ENCODE measurements at places on chromosomes 7 and 10.

DNA sequence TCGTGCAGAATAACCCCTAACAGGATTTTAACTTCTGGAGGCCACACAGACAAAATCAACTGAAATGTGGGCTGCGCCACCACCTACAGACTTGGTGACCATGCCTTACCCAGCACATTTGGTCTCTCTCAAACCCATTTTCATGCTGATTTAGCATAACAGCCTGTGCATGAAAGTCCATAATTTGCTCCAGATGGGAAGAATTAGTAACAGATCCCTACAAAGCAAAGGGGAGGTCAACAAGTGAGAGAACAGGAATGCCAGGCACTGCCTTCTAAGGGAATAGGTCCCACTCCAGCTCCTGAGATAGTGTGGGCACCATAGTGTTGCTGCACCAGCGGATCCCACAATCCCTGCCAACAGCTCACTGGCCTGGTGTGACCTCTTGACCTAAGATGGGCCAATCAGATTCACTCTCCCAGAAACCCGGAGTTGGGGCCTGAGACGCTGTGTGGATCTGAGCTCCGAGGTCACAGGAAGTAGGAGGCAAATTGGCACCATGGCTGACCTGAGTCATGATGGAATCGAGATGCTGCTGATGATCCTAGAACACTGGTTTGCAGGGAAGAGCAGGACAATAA, 32.4 kb downstream of the SLIT1 start:
- no peak for DNase-seq

- DNase-seq = no peak
These were observed 136.3 kb upstream of the GNAI1 start for GRCh38 chr7:79998363-79998762.

- DNase-seq = no peak
These were observed 486.4 kb downstream of the PHTF2 start for GRCh38 chr7:78284945-78285344.

DNA sequence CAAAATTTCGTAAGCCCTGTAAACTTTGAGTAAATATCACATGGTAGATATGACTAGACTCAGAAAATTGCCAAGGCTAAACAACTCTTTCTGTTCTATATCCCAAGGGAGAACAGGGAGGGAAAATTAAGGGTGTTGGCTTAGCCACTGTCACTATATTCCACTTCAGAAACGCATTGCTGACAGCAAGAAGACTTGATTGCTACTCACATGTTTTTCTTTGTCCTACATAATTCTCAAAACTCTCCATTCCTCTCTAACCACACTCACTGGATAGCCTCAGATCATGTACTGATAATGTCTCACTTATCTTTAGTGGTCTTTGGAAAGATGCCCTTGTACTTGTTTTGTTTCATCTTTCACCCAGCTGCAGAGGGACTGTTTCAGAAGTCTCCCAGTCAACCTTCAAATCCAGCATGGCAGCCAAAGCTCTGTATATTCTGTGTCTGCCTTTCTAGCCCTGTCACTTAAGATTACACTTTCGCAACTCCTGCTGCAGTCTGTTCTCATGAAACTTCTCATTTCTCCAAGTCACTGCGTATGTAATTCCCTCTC, 582.4 kb upstream of the FZD8 start:
- no peak for DNase-seq

- DNase-seq = no peak
These were observed 22.4 kb downstream of the TLL2 start for GRCh38 chr10:96491303-96491702.

- no peak for DNase-seq
These were observed 135.6 kb upstream of the RET start for GRCh38 chr10:42941295-42941644.

DNA sequence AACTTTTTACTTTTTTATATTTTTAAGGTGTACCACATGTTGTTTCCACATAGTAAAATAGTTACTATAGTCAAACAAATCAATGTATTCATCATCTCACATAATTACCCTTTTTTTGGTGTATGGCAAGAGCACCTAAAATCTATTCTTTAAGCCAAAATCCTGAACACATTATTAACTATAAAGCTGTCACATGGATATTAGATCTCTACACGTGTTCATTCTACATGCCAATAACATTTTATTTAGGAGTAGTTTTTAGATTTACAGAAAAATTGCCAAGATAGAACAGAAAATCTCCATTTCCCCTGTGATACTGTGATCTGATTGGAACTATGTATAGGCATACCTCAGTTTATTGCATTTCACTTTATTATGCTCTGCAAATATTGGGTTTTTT, 137.1 kb downstream of the SH2D4B start:
- DNase-seq = no peak

GRCh38 chr7:69208276-69208675, 390.0 kb upstream of the AUTS2 start:
- DNase-seq = no peak

DNA sequence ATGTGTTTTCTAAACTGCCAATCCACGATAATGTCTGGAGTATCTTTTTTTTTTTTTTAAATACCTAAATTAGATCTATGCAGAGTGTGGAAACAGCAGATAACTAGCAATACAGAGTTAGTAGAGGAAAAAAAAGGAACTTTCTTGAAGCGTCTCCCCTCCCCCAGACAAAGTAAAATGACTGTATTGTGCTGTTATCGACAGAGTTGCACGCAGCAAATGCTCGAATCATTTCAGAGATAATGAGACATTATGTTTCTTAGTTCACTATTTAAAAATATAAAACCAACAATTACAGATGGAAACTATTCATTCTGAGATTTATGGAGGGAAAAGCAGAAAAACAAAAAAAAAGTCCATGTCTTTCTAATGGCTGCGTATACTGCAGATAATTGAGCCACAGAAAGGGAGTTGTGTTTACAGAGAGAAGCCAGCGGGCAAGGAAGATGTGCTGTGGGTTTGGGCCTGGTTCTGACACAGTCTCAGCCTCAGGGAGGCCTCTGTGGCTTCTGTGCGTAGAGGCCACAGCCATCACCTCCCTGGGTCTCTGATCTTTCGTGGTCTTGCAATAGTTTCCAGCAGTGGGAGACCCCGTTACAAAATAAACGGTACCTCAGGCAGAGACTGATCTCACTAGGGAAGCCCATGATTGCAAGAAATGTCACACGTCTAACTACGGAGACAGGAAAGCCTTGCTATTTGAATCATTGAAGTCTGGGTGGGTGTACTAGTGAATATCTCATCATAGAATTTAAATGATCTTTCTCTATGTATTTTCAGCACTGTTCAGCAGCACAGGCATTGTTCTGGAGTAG, 19.1 kb upstream of the KLF6 start:
- no peak for DNase-seq

DNA sequence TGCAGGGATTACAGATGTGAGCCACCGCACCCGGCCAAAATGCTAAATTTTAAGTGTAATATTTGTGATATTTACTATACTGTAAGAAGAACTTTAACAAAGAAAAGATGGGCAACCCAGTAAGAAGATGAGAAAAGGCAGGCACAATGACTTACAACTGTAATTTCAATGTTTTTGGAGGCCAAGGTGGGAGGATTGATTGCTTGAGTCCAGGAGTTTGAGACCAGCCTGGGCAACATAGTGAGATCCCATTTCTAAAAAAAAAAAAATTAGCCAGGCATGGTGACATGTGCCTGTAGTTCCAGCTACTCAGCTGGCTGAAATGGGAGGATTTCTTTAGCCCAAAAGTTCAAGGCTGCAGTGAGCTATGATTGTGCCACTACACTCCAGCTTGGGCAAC, 11.7 kb upstream of the GATAD1 start:
- no peak for DNase-seq

GRCh38 chr10:94042001-94042833, 48.5 kb downstream of the PLCE1 start:
- no peak for DNase-seq

DNA sequence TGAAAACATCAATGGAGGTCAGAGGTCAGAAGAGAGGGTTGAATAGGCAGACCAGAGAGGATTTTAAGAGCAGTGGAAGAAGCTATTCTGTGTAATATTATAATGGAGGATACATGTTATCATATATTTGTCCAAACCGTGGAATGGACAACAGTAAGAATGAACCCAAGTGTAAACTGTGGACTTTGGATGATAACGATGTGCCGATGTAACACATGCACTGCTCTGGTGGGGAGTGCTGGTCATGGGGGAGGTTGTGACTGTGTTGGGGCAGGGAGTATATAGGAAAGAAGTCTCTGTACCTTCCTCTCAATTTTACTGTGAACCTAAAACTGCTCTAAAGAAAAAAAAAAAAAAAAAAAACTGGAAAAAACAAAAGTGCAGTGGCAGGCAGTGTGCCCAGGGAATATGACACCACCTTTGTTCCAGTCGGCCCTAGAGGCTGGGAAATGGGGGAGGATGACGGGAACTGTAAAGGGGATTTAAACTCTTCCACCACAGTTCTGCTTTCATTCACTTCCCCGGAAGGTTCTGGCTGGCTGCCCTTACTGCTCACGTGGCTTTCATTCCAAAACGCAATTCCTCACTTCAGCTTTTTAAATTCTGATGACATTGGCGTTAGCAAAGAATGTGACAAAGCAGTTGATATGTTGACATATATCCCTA, 113.7 kb upstream of the ANKRD1 start:
- DNase-seq = no peak

DNA sequence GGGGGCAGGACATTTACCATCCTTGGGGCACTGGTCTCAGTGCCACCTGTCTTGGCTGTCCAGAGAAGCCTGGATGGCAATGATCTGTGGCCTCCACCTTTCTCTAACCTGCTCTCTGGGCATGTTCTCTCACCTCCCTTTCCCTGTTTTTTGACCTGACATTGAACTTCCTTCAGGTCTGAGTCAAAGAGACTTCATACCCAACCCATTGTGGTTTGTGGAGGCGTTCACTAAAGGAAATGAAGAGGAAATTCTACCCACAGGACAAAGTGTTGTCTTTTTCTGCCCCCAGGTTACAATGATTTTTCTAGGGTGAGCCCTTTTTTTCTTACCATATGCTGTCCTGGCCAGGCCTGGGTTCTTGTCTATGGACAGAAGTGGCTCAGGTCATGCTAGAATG, 76.6 kb downstream of the CYP26A1 start:
- no peak for DNase-seq

GRCh38 chr10:121831777-121832176, 96.1 kb downstream of the ATE1 start:
- DNase-seq = no peak

GRCh38 chr7:116588225-116588624, 63.4 kb downstream of the CAV1 start:
- DNase-seq = no peak

GRCh38 chr7:68384581-68384980, 1213.7 kb upstream of the AUTS2 start:
- no peak for DNase-seq

- peak; percentile 92 for DNase-seq
These were observed 70.0 kb upstream of the PRSS58 start for GRCh38 chr7:142327628-142328405.

- DNase-seq = no peak
These were observed 2.1 kb downstream of the SPRN start for GRCh38 chr10:133422223-133422806.

- no peak for DNase-seq
These were observed 180.8 kb downstream of the ARID5B start for GRCh38 chr10:62082271-62082656.

GRCh38 chr10:74681917-74682627, 144.3 kb upstream of the KAT6B start:
- no peak for DNase-seq

GRCh38 chr10:72981882-72982529, 27.4 kb upstream of the PLA2G12B start:
- no peak for DNase-seq

- no peak for DNase-seq
These were observed 36.7 kb upstream of the HDAC9 start for GRCh38 chr7:18458830-18459229.

GRCh38 chr7:5625938-5626337, 155.5 kb downstream of the RNF216 start:
- DNase-seq = no peak

DNA sequence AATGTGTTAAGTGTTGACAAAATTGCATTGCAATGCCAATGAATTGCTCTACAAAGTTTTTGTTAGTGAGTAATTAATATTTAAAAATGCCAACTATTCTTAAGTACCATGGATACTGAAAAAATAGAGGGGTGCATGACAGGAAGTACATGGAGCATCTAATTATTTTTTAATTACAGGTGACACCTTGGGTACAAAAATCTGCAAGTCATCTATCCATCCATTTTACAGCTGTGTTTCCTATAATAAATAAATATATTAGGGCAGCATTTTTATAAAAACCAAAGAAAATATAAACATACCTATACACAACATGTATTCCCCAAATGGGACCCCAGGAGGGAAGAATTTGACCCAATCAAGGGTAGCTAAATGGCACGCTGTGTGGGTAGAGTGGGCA, 304.6 kb downstream of the XPNPEP1 start:
- no peak for DNase-seq

- no peak for DNase-seq
These were observed 55.5 kb upstream of the CABCOCO1 start for GRCh38 chr10:61606959-61607907.

DNA sequence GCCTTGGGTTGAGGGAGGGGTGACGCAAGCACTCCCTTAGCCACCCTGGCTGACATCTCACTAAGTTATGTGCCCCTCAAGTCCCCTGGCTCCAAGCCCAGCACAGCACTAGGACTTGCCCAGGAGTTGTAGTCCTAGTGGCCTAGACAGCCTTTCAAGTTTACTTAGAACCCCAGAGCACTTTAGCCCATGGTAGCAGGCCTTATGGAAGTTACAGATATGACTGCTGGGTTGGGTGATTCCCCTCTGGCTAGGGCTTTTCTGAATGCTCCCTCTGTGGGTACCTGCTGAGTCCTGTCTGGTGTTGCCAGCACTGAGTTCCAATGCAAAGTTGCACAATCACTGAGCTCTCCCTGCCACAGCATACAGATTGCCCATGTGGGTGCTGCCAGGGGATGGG, 83.2 kb downstream of the AHCYL2 start:
- no peak for DNase-seq

GRCh38 chr7:80781146-80781545, 137.7 kb downstream of the SEMA3C start:
- DNase-seq = no peak

- DNase-seq = no peak
These were observed 448 bp upstream of the GOLGA7B start for GRCh38 chr10:97849103-97849686.

DNA sequence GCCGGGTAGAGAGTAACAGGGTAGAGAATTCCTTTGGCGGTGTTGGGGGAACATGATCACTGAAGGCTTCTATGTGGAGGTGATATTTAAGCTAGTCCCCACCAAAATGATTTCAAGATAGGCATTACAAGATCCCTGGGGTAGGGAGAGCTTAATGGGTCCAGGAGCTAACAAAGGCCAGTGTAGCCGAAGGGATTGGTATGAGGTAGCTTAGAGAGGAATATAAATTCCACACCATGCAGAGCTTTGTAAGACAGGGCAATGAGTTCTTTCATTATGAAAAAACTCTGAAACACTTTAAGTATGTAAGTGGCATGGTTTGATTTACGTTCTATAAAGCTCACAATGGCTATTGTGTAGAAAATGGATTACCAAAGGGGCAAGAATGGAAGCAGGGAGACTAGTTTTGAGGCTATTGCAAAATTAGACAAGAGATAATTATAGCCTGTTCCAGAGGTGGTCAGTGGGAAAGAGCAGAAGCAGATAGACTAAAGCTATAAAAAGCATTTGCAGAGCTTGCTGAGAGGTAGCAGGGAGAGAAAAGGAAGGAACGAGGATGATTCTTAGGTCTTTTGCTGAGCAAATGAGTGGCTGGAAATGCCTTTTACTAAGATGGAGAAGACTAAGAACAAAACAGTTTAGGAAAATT, 119.7 kb upstream of the SLC25A13 start:
- DNase-seq = no peak

Data from WERI-Rb-1 (cell line).